ENCODE measurements at places on chromosomes 13 and 19. TPM values are rescaled to one million over a fixed set of nuclear protein-coding genes. Genes with fewer than 3 reads are reported as not detected.

Gene EBPL
- total RNA-seq = 49.3 TPM

Gene ZNF787
- total RNA-seq = 26.1 TPM

Gene MBD3L2
- total RNA-seq = not detected

Gene RLN3
- total RNA-seq = not detected

Gene OR10H1
- total RNA-seq = not detected

Gene CPT1C
- total RNA-seq = 0.48 TPM

Gene NRTN
- total RNA-seq = 0.42 TPM

Gene CBY2
- total RNA-seq = not detected

Gene ZNF791
- total RNA-seq = 11.9 TPM

Gene NAPSA
- 41.0 TPM for total RNA-seq

Gene RFPL4AL1
- total RNA-seq = not detected

Gene KLC3
- not detected for total RNA-seq

Gene SERPINE3
- not detected for total RNA-seq

Gene ZNF547
- 0.84 TPM for total RNA-seq

Gene FLT3
- not detected for total RNA-seq

Gene CRB3
- 1.2 TPM for total RNA-seq

Gene PROZ
- not detected for total RNA-seq

Gene A1BG
- 7.4 TPM for total RNA-seq

Gene FBXO27
- total RNA-seq = 1.8 TPM

Gene HIF3A
- not detected for total RNA-seq

Gene MEIS3
- not detected for total RNA-seq

Gene CYSLTR2
- 1.3 TPM for total RNA-seq

Gene KIR3DL1
- total RNA-seq = not detected

Gene RXFP2
- total RNA-seq = not detected

Gene SPIB
- total RNA-seq = 0.47 TPM

Gene C13orf42
- not detected for total RNA-seq

Gene KCNRG
- not detected for total RNA-seq

Gene ZNF626
- total RNA-seq = 9.8 TPM

Gene ZNF699
- 6.4 TPM for total RNA-seq
